NCI-H1436 (cell line): ENCODE measurements at places on chromosomes 2 and 18.

DNA sequence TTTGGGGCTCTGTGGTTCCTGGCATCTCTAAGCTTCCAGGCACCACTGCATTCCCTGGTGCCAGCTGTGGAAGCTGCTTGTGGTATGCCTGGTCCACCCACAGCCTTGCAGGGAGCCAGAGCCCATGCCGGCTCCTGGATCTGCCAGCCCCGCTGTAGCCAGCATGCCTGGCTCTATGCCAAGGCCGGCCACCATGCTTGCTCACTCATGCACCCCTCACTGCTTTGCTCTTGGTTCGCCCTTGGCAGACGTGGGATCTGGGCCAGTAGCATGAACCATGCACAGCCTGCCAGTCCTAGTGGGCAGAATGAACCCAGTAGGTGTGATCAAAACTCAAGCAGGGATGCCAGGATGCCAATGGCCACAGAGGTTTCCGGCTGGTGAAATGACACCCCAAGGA lies 634.2 kb upstream of the TMEFF2 start:
- DNase-seq, result no peak

GRCh38 chr2:230723363-230723762 lies 10.7 kb downstream of the CAB39 start:
- no peak for DNase-seq

DNA sequence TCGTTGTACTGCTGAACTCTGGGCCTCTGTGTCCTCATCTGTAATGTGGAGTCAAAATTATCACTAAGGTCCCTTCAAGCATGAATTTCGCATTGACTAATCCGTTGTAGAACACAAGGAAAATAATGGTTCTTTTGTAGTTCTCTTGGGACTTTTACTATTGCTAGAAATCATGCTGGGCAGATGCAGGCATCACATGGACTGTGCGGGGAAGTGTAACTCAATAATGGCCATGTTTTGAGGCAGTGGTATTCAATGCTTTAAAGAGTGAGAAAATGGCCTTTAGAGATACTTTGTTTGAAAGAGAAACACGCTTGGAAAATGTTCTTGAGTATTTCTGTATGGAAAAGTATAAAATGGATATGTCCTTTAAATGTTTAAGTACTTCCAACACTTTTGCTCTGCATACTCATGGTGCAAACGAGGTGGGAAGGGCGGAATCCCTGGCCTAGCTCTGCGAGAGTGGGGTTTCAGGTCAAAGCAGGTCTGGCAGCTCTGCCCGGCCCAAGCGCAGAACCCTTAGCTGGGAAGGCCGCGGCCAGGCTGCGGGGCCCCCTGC lies 117.3 kb upstream of the MSTN start:
- no peak for DNase-seq

GRCh38 chr2:173652767-173653431 lies 298.2 kb downstream of the CDCA7 start:
- DNase-seq, result no peak

DNA sequence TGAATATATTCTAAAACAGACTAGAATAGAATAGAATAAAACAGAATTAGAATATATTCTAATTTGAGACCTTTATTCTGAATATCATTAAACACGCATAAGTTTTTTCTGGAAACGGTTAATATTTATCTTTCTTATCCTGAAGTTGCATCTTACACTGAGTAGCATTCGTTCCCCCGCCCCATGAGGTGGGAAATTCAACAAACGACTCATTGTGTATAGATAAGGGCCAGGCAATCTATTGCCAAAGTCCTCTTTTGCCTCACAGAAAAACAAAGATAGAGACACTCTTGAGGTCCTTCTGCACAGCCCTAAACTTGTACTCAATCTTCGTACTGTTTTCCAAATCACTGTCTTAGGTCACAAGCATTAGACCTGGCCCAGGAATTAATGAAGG lies 98.1 kb downstream of the COL6A3 start:
- no peak for DNase-seq
